ENCODE measurements at places on chromosomes 6 and 20.
A peak's percentile ranks its signal among the peaks of the same experiment; 100 is the strongest.

DNA sequence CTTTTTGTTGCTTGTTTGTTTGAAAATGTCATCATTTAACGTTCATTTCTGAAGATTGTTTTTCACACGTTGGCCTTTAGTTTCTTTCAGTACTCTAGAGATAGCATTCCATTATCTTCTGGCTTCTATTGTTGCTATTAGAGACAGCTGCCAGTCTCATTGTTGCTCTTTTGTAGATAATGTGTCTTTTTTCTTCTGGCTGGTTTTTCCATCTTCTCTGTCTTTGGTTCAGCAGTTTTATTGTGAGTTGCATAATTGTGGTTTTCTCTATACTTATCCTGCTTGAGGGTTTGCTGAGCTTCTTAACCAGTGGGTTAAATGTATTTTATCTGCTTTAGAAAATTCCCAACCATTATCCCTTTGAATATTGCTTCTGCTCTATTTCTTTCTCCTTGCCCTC lies 23.2 kb upstream of the AIG1 start:
- no peak for DNase-seq

DNA sequence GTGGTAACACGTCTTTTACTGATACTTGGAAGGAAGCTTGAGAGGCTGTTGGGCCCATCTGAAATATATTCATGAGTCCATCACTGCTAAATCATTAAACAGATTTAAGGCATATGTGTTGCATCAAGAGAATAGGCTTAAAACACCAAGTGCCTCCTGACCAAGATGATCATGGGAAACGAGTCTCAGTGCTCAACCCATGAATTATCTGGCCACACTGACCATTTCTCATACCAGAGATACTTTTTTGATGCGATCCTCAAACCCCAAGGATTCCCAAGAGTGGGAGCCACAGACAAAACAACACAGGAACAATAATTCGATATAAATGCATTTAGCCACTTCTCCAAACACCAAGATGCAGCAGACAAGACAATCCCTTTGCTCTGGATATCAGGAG lies 17.2 kb downstream of the HEY2 start:
- no peak for DNase-seq

DNA sequence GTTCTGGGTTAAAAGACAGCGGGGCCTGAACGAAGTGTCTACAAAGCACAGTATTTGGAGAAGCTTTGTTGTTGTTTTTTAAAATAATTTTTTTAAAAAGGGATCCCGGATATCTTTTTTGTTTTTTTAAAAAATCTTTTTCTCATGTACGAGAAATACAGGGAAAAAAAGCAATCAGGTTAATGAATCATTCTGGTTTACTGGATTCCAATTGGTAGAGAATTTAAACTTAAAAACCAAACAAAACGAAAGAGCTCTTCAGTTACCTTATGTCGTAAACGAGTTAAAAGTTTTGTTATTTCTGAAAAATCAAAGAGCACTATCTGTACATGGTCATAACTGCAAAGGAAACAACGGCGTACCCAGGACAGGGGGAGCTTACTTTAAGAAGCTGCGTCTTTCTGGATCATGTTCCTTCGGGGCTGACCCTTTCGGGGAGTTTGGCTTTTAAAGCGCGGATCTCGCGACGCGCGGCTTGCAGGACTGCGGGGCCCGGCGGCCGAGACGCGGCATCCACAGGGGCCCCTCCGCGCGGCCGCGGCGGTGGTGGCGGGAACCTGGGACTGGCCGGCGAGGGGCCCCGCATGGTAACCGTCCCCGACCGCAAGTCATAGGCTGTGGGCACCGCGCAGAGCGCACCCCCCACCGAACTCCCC lies 927 bp downstream of the IL20RA start:
- DNase-seq: no peak

GRCh38 chr20:50744143-50744792 lies 12.9 kb downstream of the PARD6B start:
- DNase-seq: no peak

- DNase-seq: no peak
These were observed 28.1 kb downstream of the INSM1 start for GRCh38 chr20:20395903-20396568.

GRCh38 chr6:169798764-169799473 lies 47.5 kb downstream of the ERMARD start:
- no peak for DNase-seq

DNA sequence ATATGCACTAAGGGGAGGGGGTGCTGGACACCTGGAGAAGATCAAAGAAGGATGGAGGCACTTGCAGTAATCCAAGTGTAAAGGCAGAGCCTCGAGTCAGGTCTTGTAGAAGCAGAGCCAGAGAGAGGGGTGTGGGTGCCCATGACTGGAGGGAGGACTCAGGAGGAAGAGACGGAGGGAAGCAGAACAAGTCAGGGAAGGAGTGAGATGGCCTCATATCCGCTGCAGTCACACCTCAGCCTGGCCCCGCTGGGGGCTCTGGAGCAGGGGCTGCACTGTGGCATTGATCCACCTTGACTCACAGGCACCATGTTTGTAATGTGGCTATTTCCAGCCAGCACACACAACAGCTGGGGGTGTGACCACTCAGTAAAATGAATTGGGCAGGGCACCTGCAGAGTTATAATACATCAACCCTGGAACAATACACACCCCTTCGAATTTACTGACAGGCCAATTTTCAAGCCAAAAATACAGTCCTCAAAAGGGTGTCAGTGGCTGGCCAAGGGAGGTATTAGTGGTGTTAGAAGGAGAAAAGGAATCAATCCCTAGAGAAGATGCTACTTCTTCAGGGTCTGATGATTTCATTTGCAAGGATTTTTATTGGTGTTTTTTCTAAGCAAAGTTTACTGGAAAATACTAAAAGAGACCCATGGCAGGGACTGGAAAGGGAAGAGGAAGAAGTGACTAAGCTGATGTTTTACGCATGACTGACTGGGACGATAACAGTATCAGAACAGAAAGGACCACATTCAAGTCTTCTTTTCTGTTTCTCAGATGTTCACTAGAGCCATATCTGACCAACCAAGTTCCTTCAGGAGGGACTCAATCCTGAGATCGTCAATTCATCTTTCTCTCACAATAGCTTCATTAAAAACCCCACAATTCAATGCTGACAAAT lies 18.9 kb upstream of the NXT1 start:
- DNase-seq: no peak

GRCh38 chr20:54909702-54910101 lies 434.3 kb downstream of the DOK5 start:
- DNase-seq: no peak

GRCh38 chr6:71707059-71707458 lies 179.3 kb upstream of the RIMS1 start:
- DNase-seq: no peak

GRCh38 chr6:35368038-35368887 lies 25.9 kb downstream of the PPARD start:
- DNase-seq: no peak

- DNase-seq: no peak
These were observed 158.6 kb upstream of the PREP start for GRCh38 chr6:105561486-105561885.

DNA sequence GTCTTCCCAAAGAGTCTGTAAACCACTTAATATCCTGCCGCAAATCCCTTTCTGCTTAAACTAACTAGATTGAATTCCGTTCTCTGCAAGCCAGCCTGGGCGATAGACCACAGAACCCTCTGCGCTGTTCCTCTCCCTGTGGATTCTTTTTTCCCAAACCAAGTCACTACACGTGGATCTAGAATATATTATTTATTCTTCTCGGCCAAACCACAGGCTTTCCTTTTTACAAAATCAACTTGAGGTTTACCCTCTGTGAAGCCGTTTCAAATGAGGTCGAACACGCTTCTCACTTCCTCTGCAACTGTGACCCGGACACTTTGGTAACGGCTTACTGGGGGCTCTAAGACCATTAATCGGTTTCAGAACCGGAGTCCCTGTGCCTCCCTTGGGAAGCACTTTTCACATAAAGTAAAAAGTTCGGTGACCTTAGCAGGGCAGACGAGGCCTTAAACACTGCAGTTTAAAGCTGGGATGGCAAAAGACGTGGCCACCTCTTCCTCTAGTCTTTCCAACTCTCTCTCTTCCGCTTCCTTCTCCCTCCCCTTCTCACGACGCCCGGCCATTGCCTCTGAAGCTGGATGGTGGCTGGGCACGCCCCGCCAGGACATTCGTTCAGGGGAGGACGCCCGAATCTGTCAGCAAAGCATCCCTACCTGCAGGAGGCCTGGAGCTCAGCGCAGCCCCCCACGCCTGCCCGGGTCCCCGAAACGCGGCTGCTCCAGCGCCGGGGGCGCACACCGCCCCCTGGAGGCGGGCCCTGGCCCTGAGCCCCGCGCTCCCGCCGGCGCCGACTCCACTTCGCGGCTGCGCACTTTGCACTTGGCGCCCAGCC lies 55.0 kb upstream of the FOXC1 start:
- DNase-seq: peak; percentile 53

DNA sequence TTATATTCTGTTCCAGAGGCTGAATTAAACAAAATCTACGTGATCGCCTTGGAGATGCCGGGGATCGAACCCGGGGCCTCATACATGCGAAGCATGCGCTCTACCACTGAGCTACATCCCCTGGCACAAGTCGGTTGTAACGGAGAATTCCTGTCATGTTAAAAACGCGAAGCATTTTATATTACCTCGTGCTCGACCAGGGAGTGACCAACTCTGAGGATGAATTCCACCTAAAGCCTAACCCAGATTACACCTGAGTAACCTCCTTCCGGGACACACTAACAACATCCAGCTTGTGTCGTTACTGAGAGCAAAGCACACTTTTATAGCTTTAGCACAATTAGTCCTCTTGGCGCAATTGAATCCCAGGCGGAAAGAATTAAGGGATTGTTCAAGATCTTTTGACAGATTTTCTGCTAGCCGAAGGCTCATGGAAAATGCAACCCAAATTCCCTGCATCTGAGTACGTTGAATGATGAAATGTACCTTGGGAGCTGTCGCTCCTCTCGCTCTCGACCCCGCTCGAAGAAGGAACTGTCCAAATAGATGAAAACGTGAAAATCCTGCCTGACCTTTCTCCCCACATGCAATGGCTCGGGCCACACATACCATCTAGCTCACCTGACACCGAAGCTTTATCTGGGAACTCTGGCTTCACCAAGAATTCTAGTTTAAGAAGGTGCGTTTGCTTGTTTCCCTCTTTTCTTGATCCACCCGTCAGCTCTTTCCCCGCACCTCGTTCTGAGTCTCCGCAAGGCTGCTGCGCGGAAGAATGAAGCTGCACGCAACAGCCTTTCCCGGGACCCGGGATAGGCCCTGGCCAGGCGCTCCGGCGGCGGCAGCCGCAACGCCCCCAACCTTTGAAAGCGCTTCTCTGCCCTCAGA lies 148.3 kb downstream of the GPX5 start:
- no peak for DNase-seq
